ENCODE measurements at places on chromosomes 11 and 22. TPM values are rescaled to one million over a fixed set of nuclear protein-coding genes. Genes with fewer than 3 reads are reported as not detected.

DCDC1 gene
- total RNA-seq = not detected

MS4A3 gene
- 6.8 TPM for total RNA-seq

OR51B5 gene
- 0.52 TPM for total RNA-seq

OVCH2 gene
- total RNA-seq = not detected

ZNRD2 gene
- 23.0 TPM for total RNA-seq

MMP3 gene
- not detected for total RNA-seq

PLA2G3 gene
- not detected for total RNA-seq

GGT1 gene
- total RNA-seq = 0.52 TPM

SLC43A3 gene
- 15.1 TPM for total RNA-seq

WBP2NL gene
- total RNA-seq = 1.6 TPM

VPS37C gene
- 5.7 TPM for total RNA-seq

OR51E1 gene
- total RNA-seq = 4.2 TPM

MICALL1 gene
- 11.0 TPM for total RNA-seq

RIC3 gene
- total RNA-seq = 0.52 TPM

RNF169 gene
- total RNA-seq = 18.3 TPM

WT1 gene
- not detected for total RNA-seq

LIF gene
- total RNA-seq = 0.52 TPM

MACROD1 gene
- total RNA-seq = 91.9 TPM

TMEM184B gene
- total RNA-seq = 11.0 TPM

FAM111B gene
- 3.7 TPM for total RNA-seq

IGSF9B gene
- 4.7 TPM for total RNA-seq

RAB38 gene
- total RNA-seq = 1.6 TPM

GPHA2 gene
- not detected for total RNA-seq

LMO2 gene
- 16.7 TPM for total RNA-seq

KCNJ5 gene
- total RNA-seq = 0.52 TPM

PNPLA3 gene
- total RNA-seq = 3.7 TPM

LRP4 gene
- 8.9 TPM for total RNA-seq

CHRNA10 gene
- 0.52 TPM for total RNA-seq

APOL5 gene
- 1.6 TPM for total RNA-seq

MS4A2 gene
- under 0.01 TPM for total RNA-seq

SYCE3 gene
- not detected for total RNA-seq

PATE4 gene
- not detected for total RNA-seq

LRRC10B gene
- not detected for total RNA-seq

OR52H1 gene
- total RNA-seq = 0.52 TPM

SCGB1C1 gene
- total RNA-seq = not detected

C11orf86 gene
- not detected for total RNA-seq

CDCA5 gene
- total RNA-seq = 1.0 TPM
